ENCODE measurements at places on chromosomes 16 and 17.

GRCh38 chr17:73754886-73755400 is 110.7 kb upstream of the SDK2 start:
- DNase-seq: no peak

DNA sequence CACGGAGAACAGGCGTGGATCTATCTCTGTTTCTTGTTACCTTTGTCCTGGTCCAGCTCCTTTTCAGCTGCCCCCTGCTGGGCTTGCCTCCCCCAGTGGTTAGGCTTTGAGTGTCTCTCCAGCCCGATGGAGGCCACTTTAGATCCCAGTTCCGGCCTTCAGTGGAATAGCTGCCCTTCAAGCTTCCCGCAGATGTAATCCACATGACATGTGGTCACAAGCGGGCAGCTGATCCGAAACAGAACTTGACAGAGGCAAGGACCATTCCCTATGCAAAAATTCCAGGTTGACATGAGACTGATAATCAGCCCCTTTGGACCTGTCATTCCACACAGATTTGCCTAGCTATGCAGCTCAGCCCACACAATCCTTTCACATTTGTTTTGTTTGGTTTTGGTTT is 40.6 kb upstream of the AQP8 start:
- no peak for DNase-seq

DNA sequence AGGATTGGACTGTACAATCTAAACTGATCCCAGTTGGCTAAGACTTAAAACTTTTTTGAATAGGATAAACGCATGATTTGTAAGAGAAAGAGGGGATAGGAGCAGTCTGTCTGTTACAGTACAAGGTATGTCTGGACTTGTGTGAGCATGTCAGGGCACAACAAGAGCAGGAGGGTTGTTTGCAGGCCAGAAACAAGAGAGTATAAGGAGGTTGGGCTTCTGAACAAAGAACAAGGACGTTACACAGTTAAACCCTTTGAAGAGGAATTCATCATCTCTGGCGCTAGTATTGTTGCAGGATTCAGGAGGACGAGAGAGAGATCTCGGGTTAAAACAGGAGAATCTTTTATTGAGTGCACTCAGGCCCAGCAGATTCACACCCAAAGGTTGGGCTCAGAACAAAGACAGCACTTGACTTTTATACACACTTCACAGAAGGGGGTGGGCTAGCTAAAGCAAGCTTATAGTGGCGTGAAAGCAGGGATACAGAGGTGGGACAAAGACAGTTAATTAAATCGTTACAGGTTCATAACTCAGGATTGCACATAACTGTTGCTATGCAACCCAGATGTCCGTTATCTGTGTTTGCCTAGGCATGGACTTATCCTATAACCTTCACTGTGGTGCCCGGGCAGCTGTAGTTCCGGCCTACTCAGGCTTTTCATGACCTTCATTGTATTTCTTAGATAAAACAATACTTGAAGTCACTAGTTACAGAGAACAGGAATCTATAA is 34.3 kb downstream of the SEC14L1 start:
- DNase-seq: no peak

GRCh38 chr17:15482476-15482875 is 15.1 kb upstream of the CDRT4 start:
- DNase-seq: no peak

DNA sequence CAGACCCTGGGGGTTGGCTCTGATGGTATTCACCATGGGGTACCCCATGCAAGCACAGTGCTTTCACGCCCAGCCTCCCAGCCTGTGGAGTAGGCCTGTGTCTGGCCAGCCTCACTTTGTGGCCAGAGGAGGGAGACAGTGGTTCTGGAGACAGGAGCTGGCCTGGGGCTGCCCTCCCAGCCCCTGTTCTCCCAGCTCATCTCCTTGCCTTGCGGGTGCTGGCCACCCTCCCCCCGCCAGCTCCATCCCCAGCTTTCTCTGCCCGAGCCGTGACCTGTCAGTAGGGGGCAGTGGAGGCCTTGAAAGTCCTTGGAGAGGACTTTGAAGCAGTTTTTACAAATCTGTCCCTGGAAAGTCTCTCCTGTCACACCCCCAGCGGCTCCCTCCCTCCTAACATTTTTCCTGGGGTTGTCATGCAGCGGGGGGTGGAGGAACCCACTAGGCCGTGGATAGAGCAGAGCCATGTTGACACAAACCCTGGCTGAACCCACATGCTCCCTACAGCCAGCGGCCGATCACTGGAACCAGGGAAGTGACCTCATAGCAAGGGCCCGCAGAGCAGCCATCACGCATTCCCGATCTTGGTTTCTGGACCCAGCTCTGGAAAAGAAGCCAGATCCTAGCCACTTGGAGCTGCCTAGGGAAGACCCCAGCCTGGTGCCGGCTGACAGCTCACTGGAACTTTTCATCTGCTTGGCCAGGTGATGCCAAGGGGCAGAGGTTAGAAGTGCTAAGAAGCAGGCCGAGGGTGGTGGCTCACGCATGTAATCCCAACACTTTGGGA is 289.4 kb downstream of the SEC14L1 start:
- DNase-seq: peak; percentile 93

GRCh38 chr16:66344533-66345145 is 21.9 kb upstream of the CDH5 start:
- no peak for DNase-seq
